Vagina (tissue), 2 donors: ENCODE measurements at places on chromosomes 4 and X.

DNA sequence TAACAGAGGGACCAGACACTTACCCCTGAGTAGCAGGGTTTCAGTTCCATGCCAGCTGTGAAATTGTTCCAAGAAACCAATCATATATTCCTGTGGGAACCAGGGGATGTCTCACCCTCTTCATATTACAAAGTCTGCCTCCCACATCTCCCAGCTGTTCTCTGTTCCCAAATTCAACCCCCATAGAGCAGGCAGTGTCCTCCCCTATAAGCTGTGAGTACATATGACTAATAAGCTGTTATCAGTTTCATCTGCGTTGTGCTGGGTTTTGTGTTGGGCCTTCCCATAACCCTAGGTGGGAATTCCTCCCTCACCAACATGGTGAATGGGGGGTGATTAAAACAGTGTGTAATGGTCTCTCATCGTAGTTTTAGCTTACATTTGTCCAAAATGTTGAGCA is 41.0 kb downstream of the CEP44 start:
- DNase-seq = no peak

DNA sequence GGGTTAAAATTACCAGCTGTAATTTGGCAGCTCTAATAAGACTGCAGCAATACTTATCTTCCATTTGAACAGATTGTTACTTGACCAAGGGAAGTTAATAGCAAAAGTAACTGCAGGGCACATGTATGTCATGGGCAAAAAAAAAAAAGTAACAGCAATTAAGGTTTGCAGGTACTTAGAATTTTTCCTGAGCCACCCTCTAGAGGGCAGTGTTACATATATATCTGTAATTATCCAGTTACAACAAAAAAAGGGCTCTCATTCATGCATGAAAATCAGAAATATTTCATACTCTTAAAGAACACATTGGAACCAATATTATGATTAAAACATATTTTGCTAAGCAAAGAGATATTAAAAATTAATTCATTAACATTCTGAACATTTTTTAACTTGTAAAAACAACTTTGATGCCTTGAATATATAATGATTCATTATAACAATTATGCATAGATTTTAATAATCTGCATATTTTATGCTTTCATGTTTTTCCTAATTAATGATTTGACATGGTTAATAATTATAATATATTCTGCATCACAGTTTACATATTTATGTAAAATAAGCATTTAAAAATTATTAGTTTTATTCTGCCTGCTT is 25.1 kb downstream of the XIAP start:
- DNase-seq = no peak

DNA sequence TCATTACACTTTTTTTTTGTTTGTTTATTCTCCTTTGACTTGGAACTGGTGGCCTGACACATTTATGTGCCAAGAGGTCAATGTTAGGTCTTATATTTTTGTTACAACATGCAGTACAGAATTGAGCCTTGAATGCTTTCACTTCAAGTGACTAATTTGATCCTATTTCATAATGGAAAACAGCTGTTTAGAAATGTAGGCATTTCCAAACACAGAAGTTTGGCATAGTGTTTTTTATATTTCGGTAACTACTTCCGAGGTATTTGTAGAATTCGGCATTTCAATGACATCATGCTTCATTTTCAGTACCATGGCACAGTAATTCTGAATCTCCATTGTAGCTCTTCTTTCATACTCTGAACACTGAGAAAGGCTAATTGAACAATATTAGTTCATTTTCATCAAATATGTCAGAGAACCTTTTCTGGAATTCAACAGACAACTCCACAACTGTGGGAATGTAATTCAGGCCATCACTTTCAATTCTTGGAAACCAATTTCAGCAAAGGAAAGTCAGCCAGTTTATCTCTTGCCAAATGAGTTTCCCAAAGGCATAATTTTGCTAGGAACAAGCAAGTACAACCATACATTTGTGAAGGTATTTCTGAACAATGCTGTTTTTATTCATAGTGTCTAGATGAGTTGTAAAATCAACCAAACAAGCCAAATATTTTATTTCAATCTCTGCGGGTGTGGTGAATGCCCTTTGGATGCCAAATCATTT is 11.4 kb downstream of the FAM120C start:
- no peak for DNase-seq

DNA sequence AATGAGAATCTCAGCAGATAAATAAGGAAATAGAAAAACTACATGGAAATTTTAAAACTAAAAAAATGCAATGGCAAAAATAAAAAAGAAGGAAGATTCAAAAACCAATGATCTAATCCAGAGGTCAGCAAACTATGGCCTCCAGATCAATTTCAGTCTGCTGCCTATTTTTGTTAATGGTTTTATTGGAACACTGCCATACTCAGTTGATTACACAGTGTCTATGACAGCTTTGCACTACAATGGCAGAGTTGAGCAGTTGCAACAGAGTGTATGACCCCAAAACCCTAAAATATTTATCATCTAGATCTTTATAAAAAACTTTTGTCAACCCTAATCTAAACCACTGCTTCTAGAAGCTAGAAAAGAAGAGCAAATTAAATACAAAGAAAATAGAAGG is 170.3 kb downstream of the RAB28 start:
- no peak for DNase-seq

DNA sequence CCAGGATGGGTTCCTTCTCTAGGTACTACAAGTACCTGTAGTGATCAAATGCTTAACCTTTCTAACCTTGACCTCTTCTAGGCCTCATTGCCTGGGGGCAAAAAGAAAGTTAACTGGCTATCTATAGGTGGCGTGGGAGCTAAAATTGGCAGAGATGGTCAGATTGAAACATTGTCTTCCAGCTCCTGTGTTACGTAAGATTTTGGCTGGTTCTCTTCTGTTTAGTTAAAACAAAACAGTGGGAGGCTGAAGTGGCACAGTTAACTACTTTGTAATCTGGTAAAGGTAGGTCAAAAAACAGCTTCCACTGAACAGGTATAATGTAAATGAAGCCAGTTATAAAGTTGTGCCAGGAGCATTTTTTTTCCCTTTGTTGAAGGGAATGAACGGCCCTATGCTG is 115.2 kb downstream of the MBNL3 start:
- no peak for DNase-seq

DNA sequence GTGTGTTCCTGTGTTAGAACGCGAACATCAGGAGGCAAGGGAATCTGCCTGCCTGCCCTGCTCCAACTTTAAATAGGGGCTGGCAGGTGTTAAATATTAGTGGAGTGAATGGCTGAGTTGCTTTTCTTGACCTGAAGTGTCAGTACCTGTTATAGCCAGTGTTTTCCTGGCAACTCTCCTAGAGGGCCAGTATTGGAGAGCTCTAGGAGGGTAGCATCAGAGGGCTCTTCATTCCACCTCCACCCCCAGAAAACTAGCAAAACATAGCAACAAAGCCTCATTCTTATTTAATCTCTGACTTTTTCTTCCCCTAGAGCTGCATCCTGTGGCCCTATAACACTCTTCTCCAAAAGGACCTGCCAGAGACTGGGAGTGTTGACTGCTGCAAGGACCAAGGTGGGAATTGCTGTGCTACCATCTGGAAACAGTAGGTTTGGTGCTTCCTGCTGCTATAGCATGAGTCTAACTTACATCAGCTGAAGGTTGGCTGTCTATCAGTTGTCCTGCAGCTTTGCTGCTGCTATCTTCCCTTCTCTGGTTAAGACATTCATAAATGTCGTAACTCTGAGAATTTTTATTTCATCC is 33.5 kb downstream of the SGMS2 start:
- no peak for DNase-seq

GRCh38 chr4:127783955-127784770 is 2.0 kb downstream of the HSPA4L start:
- no peak for DNase-seq

- DNase-seq = no peak
Measured at GRCh38 chr4:168632301-168632725, 135.5 kb downstream of the PALLD start.

- no peak for DNase-seq
Measured at GRCh38 chr4:144599621-144600020, 46.3 kb upstream of the HHIP start.

DNA sequence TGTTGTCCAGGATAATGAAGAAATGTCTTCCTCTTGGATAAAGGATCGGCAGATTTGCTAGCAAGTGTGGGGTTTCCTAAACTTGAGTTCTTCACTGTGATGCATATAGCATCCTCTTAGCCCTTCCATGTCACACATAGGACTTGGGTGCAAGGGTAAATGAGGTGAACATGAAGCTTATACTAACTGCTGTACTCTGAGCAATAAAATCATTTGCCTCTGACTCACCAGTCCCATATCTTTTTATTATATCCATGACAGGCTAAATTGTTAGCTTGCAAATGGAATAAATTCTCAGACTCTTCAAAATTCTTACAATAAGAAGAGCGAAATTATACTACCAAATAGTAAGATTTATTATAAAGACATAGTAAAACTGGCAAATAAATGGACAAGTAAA is 14.7 kb upstream of the TBC1D1 start:
- no peak for DNase-seq

- no peak for DNase-seq
Measured at GRCh38 chr4:68388347-68388865, 38.5 kb upstream of the YTHDC1 start.

- no peak for DNase-seq
Measured at GRCh38 chr4:55884093-55884850, 30.8 kb downstream of the EXOC1 start.

DNA sequence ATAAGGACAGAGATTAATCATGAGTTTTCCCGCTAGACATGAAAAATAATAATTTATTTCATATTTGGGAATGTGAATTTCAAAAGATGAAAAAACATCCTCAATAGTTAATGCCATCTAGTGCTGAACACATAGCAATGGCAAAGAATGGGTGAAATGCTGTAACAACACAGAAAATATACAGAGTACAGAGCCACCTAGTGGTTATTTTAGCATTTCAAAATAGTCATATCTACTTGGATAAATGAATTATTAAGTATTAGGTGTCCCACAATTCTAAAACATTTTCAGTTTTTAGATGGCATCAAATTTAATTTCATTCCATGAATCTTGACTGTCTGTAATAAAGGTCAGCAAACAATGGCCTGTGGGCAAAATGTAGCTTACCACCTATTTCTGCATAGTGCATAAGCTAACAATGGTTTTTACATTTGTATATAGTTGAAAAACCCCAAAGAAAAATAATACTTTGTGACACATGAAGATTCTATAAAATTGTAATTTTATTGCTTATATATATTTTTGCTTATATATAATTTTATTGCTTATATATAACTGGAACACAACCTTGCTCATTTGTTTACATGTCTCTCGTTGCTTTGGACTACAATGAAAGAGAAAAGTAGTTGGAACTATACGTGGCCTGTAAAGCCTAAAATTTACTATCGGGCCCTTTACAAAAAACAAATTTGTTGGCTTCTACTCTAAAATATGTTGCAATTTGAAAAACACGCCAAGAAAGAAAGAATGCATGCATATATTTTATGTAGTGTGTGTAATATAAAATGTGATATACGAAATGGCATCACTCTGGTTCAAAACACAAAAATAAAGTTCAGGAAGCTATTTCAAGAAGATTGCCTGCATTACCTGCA is 99.1 kb upstream of the FAM47C start:
- no peak for DNase-seq

DNA sequence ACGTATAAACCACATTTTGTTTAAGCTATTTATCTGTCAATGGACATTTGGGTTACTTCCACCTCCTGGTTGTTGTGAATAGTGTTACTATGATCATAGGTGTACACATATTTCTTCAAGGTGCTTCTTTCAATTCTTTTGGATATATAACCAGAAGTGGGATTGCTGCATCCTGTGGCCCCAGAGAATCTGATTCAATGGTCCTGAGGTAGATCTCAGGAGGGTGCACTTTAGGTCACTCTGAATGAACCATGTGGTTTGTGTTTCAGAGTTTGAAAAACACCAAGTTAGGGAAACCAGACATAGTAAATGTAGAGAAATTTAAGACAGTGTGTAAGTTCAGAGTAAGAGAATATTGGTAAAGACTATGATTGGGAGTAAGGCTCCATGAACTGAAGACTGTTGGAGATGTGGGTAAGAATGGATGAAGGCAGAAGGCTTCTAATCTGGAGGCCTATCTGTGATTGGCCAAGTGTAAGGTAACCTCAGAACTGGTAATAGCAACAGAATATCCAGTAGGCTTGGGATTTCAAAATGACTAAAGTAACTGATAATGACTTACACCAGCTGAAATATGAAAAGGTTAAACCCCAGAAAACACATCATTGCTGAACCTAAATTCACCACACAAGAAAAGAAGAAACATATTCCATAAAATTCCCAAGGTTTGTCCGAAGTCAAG is 236.9 kb downstream of the CAMK2D start:
- no peak for DNase-seq

DNA sequence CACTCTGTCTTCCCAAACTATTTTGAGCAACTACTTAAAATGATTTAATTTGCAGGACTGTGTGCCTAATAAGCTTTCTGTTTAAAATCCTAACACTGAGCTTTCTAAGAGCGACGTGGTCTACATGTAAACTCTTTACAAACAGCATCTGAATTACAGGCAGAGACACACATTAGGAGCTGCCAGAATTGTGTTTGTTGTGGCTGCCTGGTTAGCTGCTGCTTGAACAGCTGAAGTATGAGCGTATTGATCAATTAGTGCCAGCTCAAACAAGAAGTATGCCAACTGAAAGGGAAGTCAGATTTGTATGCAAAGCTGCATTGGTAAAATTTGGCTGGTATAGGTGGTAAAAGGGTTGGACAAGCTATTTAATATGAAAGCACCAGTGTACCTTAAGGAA is 384.4 kb downstream of the PCDH7 start:
- DNase-seq = no peak

- no peak for DNase-seq
Measured at GRCh38 chrX:134294548-134294947, 57.6 kb downstream of the CCDC160 start.

- no peak for DNase-seq
Measured at GRCh38 chrX:53287493-53288138, 6.2 kb upstream of the IQSEC2 start.

DNA sequence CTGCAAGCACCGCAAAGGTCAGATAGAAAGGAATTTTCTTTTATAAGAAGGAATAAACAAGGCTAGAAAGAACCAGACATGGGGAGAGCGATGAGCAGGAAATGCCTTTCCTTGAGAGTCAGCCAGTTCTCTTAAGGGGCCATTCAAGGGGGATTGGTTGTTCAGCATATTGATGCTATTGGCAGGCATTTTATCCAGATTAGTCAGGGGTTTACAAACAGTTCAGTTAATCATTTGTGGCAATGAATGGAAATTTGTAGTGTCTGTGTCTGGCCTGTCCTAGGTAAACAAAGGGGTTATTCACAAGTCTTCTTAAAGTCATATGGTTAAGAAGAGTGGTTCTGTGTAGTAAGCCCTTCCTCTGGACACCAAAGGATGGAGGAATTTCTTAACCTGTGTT is 184.7 kb upstream of the FRMPD4 start:
- no peak for DNase-seq
